CD8-positive, alpha-beta memory T cell (primary cell): ENCODE measurements at places on chromosomes 7 and 10.

- DNase-seq, result no peak
Measured at GRCh38 chr7:38476764-38477163, 154.4 kb downstream of the AMPH start.

DNA sequence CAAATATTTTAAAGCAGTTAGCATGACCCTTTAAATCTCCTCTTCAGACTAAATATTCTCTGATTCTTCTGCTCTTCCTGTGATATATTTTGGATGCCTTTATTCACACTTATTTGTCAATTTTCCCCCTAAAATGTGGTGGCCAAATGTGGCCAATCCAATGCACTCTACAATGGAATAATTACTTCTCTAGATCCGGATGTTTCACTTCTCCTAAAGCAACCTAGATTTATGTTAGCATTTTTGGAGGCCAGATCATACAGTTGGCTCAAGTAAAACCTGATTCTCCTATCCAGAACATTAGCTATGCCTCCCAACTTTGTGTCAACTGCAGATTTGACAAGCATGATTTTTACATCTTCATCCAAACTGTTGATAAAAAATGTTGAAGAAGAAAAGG is 153.7 kb downstream of the CREB5 start:
- no peak for DNase-seq

DNA sequence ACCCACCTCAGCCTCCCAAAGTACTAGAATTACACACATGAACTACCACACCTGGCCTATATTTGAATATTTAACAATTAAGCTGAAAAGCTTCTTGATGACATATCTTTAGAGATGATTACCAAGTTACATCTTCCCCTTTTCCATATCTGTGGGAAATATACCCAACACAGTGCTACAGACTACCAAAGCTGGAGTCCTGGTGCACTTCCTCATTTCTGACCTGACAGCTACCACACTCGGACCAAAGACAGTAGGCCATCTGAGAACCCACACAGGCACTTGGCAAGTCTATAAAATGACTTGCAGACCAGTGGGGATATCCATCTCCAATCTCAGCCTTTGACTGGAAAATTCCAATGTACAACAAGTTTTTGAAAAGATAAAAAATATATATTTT is 270.4 kb upstream of the KLF14 start:
- DNase-seq, result no peak

DNA sequence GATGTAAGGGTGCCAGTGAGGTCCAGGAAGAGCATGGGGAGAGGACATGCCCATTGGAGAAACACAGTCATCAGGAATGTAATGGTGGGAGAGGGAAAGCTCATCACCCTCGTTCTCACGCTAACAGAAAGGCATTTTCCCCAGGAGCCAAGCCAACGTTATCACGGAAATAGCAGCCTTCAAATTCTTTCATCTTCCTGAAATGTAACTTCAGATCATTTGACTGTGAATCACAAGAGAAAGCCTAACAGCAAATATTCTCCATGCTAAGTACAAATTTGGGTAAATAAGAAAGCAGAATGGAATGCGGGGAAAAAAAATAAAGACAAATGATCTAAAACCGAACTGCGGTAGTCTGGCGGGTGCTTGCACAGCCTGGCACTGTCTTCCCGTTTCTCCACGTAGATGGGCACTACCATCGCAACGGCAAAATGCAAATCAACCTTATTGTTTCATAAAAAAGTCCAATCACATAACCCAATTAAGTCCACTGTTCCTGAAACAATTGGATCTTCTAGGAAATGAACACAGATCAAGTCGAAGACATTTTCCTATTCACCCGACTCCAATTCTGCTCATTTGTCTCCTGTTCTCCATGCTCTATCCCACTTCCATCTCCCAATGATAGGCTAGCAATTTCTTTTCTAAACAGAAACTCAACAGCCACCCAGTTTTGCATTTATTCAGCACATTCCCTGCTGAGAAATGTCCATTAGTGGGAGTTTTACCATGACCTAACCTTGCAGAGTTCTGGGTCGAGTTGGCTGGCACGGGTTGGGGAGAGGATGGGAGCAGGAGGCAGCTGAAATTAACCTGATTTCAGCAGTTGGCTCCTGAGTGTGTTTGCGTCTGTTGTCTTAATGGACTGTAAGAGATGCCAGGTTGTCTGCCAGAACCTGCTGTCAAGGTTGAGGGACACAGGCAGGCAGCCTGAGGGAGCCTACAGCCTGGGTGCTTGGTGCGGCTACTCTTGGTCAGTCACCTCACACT is 74.6 kb upstream of the FRMD4A start:
- no peak for DNase-seq

GRCh38 chr10:47323087-47323486 is 833 bp downstream of the GDF2 start:
- DNase-seq, result no peak

DNA sequence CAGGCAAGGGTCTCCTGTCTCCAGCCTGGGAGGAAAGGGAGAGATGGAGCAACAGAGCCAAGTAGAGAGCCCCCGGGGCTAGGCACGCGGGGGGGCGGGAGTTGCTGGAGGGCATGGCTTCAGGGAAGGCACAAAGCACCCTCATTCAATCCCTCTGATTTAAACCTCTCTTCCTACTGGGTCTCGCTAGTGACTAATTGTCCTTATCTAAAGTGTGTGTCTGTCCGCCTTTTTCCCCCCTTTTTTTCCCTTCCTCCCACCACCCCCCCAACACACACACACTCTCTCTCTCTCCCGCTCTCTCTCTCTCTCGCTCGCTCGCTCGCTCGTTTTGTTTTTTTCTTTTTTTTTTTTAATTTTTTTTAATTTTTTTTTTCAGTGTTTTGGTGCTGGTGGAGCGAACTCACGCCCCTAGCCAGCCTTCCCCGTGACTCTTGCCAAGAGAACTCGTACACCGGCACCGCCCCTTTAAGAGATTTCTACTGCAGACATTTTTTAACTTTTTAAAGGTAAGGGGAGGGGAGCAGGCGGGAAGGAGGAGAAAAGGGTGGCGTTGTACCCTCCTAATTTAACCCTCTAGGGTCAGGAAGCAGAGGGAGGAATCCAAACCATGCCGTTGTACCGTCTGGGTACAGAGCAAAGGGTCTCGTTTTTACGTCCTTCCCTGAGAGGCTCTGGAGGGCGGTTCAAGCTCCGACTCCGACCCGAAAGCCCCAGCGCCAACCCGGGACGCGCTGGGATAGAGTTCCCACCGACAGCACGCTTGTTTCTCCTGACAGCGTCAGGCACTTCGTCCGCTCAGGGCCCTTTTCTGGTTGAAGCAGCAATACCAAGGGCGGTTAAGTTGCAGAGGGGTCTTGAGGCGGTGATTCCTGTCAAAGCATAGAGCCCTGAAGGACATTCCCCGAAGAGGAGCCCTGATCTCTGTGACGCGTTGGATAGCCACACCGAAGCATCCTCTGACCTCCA is at the start of gene HPSE2:
Gene HPSE2, minus strand, starts transcription at position 195 of the 969 bp plus-strand sequence.
- no peak for DNase-seq

DNA sequence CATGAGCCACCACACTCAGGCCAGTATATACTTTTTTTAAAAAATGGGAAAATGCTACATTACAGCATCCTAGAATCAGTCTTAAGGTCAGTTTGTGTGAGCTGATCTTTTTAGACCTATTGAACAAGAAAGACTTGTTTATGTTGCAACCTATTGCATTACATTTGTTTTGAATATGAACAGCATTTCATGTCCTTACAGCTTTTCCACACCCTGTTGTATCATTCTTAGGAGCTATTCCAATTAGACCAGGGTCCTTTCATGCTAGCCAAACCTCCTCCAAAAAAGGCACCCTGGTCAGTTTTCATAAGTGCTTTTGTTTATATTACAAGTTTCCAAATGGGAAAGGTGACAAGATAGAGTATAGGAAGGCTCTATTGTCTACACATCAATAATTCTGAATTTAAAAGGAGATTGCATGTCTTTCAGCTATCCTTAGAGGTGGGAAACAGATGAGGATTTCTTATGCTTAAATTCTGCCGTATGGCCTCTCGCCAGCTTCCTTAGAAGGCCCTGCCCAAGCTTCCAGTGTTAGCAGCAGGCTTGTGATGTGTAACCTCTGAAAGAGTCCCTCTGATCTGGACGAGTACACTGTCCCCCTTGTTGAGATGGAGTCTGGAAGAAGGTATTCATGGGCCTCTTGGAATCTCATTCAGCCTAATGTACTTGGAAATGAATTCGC is 171.9 kb downstream of the OTUD1 start:
- no peak for DNase-seq

DNA sequence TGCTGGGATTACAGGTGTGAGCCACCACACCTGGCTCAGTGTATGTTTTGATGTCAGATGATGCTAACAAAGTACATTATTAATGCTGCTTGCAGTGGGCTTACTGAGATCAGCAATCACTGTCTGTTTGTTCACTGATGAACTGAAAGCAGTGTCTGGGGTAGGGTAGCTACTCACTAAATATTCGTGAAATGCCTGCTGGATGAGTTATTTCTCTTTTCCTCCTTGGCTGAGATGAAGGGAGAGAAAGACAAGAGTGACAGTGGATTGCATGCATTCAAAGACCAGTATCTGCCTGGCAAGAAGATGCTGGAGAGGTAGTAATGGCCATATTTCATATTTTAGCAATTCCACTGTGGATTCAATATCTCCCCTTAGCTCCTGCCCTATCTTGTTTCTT is 32.3 kb downstream of the FAM107B start:
- no peak for DNase-seq

- DNase-seq, result no peak
Measured at GRCh38 chr7:33685981-33686683, 219.2 kb upstream of the BMPER start.

DNA sequence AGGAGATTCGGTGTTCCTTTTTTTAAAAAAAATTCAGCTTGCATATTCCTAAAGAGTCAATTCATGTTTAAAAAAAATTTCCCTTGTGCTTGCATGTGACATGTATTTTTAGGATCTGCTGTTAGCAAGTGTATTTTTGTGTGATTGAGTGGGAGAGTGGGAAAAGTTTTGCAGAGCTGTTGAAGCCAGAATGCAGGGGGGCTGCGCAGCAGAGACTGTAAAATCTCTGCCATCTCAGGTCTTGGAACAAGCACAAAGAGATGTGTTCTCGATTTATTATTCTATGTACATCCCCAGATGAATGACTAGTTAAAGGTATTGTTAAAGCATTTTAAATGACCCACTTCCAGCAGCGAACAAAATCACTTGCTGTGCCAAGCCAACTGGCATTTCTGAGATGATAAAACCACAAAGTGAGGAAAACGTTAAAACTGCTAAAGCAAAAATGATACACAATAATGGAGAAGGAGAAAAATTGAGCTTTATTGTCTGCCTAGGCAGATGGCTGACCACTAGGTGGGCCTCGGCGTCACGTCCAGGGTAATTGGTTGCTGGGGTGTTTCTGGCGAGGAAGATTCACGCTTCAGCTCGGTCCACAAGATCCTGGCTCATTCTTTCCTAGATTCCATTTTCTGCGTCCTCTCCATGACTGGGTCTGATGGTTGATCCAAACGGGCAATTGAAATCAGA is 67.0 kb upstream of the ATRNL1 start:
- DNase-seq, result no peak

- no peak for DNase-seq
Measured at GRCh38 chr7:139591550-139592195, 68.2 kb downstream of the CLEC2L start.

GRCh38 chr10:96906864-96907263 is 74.8 kb downstream of the LCOR start:
- DNase-seq, result no peak

DNA sequence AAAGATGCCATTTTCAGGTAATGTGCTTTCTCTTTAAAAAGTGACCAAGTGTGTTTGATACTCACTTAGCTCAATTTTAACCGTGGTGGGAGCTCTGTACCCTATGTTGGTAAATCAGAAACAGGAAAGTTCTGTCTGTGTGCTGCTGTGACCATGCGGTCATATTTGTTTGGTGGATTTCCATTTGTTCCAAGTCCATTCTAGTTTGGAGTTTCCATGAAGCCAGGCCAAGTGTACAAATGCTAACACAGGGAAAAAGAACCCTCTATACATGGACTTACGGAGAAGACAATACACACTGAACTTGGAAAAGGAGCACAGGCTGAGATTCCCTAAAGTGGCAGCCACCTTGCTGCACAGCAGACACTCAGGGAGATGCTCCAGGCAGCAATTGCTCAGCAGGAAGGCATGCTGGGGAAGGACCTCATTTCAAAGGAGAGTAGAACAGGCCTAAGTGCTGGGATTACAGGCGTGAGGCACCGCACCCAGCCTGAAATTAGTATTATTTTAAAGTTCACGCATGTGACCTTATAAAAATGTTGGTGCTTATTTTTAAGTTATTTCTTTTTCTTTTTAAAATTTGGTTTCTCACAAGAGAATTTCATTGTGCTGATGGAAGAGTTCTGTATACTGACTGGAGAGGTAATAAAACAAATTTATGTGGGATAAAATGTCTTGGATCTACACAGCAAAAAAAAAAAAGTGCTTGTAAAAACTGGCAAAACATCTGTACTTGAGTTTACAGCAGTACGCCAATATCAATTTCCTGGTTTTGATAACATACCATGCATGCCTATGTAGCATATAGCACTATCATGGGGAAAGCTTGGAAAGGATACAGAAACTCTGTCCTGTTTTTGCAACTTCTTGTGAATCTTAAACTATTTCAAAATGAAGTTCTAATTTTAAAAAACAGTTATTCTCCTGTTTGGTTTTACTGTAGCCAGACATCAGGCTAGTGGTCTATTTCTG is 436.2 kb downstream of the KCNMA1 start:
- DNase-seq, result no peak

DNA sequence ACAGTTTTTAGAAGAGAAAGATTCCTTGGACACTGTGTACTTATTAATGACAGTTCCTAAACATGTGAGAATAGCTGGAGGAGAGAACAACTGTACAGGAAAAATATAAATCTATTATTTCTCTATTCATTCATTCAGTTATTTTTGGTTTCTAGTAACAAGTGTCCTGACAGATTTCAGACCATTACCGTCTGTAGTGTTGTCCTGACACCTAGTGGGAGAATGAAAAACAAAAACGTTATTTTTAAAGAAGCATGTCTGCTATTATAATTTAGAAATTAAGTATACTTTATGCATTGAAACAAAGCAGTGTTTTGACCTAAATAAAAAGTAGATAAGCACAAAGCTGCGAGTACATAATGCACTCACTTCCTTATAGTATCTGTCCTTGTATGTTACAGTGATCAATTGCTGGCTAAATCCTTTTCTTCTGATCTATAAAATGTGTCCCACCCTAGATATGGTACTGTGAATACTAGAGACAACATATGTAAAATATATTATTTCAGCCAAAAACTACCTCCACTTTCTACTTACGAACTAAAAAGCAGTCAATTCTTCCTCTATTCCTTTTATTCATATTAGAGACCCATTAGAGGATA is 575.6 kb downstream of the ARL4A start:
- peak; percentile 22 for DNase-seq
